ENCODE measurements at places on chromosomes 3 and 15. TPM values are rescaled to one million over a fixed set of nuclear protein-coding genes. Genes with fewer than 3 reads are reported as not detected.

Gene WDR93
- not detected for total RNA-seq

Gene SERINC4
- not detected for total RNA-seq

Gene ADGRG7
- not detected for total RNA-seq

Gene RTP4
- not detected for total RNA-seq

Gene KLHL40
- not detected for total RNA-seq

Gene U2SURP
- total RNA-seq: 108 TPM

Gene RNF7
- total RNA-seq: 173 TPM

Gene IP6K2
- 94.1 TPM for total RNA-seq

Gene PLA2G4E
- total RNA-seq: not detected
